ENCODE measurements at places on chromosomes 3 and 15. TPM values are rescaled to one million over a fixed set of nuclear protein-coding genes. Genes with fewer than 3 reads are reported as not detected.

Gene P2RY1
- 0.76 TPM for total RNA-seq

Gene LMLN
- 7.2 TPM for total RNA-seq

Gene SQOR
- total RNA-seq, result 104 TPM

Gene EXD1
- total RNA-seq, result not detected

Gene ZCWPW2
- 0.13 TPM for total RNA-seq

Gene NLGN1
- 4.0 TPM for total RNA-seq

Gene GCNT3
- not detected for total RNA-seq

Gene APBA2
- 3.1 TPM for total RNA-seq

Gene GPR149
- not detected for total RNA-seq

Gene CFAP100
- not detected for total RNA-seq

Gene SLC12A8
- total RNA-seq, result 0.16 TPM

Gene IQCF5
- total RNA-seq, result not detected

Gene SLC9C1
- 0.13 TPM for total RNA-seq

Gene TLR9
- 0.06 TPM for total RNA-seq

Gene PIERCE2
- 0.32 TPM for total RNA-seq

Gene RHCG
- total RNA-seq, result under 0.01 TPM

Gene THPO
- total RNA-seq, result not detected

Gene CGNL1
- 1.9 TPM for total RNA-seq

Gene TIGIT
- total RNA-seq, result not detected

Gene WDR93
- total RNA-seq, result under 0.01 TPM

Gene ARHGEF26
- total RNA-seq, result 1.3 TPM

Gene CCDC14
- total RNA-seq, result 17.3 TPM

Gene CSTA
- total RNA-seq, result not detected

Gene FBXL2
- total RNA-seq, result 36.5 TPM

Gene FEZF2
- total RNA-seq, result not detected
